ENCODE measurements at places on chromosomes 16 and 17. TPM values are rescaled to one million over a fixed set of nuclear protein-coding genes. Genes with fewer than 3 reads are reported as not detected.

The ADAP2 gene
- 62.4 TPM for total RNA-seq

The MYOCD gene
- total RNA-seq, result 98.7 TPM

The HSD11B2 gene
- 1.4 TPM for total RNA-seq

The TBC1D3H gene
- 1.4 TPM for total RNA-seq

The PMFBP1 gene
- total RNA-seq, result 0.96 TPM

The SMARCD2 gene
- total RNA-seq, result 103 TPM
